NCI-H1048 (cell line): ENCODE measurements at places on chromosomes 5 and 9.

- DNase-seq: no peak
Observed at GRCh38 chr9:129609486-129610212, 11.3 kb downstream of the C9orf50 start.

- DNase-seq: no peak
Observed at GRCh38 chr5:105659396-105659795, 2011.3 kb downstream of the EFNA5 start.

DNA sequence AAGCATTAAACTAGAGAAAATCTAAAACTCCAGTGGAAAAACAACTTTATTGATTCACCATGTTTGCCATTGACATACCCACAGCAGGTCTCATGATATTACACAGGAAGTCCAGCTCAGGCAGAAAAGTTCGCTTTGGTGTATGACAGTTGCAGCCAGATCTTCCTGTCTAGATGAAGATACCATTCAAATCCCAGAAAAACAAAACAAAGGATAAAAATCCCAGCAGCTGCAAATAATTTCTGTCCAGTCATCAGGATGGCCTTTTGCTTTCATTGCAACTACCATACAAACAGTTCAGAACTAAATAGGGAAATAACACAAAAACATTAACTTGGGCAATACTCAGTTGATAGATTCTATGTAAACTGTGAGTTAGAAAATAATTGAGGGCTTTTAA lies 136.0 kb upstream of the NREP start:
- DNase-seq: no peak

DNA sequence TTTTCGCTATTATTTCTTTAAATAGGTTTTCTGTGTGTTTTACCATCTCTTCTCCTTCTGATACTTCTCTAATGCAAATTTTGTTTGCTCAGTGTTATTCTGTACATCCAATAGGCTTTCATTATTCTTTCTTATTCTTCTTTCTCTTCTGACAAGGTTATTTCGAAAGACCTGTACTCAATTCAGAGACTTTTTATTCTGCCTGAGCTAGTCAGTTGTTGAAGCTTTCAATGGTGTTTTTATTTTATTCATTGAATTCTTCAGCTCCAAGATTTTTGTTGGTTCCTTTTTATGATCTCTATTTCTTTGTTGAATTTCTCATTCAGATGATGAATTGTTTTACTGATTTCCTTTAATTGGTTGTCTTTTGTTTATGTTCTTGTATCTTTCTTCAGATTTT lies 706.2 kb downstream of the NR2F1-AS1 start:
- no peak for DNase-seq

DNA sequence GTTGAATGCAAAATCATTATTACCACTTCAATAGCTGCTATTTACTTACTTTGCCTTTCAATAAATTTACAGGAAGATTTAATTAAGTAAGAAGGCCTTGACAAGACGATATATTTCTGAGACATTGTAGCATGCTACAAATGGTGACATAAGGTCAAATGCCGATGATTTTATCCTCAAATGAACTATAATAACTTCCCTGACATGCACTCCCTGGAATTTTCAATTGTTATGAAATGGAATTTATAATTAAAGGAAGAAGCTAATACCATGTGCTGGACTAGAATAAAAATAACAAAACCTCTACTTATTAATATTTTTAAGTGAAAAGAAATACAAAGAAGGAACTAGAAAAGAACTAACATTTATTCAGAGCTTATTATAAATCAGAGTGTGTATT lies 30.2 kb upstream of the ITGA1 start:
- no peak for DNase-seq

- no peak for DNase-seq
Observed at GRCh38 chr9:114198249-114199040, 43.1 kb downstream of the COL27A1 start.

DNA sequence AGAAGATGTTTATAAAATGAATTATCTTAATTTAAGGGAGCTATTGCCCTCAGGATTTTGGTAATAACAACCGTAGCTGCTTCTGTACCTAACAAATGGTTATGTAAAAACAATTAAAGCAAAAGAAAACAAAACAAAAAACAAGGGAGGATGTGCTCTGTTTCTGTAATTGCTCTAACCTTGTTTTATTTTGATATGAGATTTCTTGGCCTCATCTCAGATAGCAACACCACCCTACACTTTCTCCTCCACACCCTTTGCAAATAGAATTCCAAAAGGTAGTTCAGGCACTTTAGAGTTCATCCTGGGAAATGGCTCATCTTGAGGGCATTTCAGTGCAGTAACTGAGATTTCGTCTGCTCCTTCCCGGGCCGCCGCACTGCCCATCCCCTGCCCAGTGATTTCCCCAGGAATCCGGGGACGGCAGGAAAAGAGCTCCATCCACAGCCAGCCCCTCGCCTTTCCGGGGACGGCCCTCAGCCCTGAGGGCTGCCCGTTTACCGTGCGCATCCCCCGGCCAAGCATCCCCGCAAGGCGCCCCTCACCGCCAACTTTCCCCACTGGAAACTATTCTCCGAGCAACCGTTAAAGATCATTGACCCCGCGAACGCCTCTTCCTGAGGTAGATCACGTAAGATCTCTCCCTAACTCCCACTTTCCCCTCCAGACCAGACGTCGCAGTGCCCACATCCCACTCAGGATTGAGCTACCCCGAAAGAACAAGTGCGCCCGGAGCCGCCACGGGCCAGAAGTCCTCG lies 1.2 kb downstream of the FNBP1 start:
- no peak for DNase-seq

- DNase-seq: no peak
Observed at GRCh38 chr9:117278020-117278419, 136.8 kb downstream of the ASTN2 start.

DNA sequence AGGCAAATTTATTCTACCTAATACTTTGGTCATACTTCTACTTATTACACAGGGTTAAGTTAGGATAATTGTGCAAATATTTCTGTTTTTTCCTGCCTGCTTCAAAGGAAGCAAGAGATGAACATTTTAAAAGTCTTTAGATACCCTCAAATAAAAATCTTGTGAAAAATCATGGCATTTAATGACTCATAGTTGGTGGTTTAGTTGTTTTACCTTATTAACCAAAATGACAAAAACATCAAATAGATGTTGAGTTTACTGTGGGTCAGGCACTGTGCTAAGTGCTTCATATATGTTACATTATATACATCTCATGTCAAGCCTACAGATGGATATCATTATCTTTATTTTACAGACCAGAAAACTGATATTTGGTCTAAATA lies 54.4 kb downstream of the ZNF474 start:
- DNase-seq: no peak

- DNase-seq: no peak
Observed at GRCh38 chr5:10133830-10134229, 115.9 kb downstream of the ATPSCKMT start.

- DNase-seq: no peak
Observed at GRCh38 chr5:176447591-176447977, 601 bp upstream of the FAF2 start.

DNA sequence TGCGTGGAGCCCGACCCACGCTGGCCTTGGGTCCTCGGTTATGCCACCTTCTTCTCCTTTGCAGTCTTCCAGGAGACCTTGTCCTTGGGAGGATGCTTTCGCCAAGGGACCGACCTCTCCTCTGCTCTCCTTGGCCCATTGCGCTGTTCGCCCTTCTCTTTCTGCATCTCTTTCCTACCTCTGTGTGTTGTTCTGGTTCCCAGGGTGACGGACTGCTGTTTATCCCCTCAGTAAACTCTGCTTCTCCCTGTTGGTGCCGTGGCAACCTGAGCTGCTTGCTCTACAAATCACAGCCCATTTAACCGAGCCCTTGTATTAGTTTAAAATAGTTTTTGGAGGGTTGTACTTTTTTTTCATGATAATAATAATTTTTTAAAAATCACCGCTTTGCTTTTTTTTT lies 97.9 kb downstream of the DAPK1 start:
- DNase-seq: no peak

DNA sequence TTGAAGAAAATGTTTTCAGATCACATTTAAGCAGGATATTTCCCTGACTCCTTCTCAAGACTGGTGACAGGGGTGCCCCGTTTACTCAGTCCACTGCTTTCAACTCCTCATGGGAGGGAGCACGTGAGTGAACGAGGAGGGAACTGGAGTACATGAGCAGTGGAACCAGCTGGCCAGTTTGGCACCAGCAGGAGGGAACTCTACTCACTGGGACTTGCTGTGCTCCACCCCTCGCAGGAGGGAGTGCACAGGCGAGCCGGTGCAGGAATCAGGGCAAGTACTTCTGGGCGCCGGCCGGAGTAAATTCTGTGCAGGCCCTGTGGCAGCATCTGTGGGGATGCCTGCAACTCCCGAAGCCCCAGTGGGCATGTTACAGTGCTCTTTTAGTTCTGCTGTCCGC lies 1941.1 kb upstream of the C9orf72 start:
- DNase-seq: no peak

DNA sequence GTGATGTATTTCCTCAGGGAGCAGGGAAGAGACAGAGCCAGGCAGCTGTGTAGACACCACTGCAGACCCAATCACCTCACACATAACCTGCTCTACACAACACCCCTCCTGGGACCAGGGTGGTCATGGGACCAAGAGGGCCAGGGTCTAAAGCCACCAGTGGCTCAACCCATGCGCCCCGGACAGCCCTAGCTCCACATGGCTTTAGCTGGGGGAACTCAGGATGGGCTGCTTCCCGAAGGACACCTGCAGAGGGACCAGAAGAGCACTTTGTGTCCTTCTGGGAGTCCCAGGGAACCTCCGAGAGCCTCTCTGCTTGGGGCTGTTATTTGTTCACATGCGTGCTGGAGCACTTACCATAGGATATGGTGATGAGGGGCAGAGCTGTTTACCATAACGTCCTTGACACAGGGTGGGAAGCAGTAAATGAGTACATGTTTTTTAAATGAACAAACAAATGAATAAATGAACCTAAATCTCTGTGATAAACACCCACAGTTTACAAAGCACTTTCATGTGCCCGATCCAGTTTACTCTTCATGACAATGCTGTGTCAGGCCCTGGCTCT lies 12.3 kb downstream of the SEPTIN8 start:
- no peak for DNase-seq

- no peak for DNase-seq
Observed at GRCh38 chr9:22913026-22913425, 466.4 kb downstream of the DMRTA1 start.

GRCh38 chr5:136054142-136055019 lies 25.6 kb downstream of the TGFBI start:
- DNase-seq: no peak

DNA sequence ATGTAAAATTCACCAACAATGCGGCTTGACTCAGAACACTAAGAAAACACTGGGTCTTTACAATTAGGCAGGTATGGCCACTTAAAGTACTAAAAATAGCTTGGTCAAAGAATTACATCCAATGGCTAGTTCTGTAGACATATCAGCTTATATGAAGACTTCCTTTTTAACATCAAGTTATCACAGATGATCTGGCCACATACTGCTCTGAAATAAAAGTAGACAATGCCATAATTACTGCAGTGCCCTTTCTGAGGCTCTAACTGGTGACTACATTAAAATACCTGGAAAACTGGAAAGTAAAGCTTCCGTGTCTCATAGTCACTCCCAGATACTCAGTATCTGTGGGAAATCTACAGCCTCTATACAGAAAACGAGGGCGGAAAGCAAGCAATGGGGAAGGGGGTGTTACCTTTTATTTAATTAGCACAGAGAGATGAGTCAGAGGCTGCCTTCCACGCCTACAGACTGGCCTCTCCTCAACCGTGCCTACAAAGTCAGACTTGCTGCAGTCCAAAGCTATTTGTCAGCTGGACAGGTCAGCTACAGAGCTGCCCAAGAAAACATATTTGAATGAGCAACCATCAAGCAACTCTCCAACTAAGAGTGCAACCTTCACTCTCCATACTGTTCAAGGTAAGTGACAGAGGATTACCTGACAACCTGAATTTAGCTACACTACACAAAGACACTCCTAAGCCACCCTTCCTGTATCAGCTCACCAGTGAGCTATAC lies 8.7 kb downstream of the SERINC5 start:
- no peak for DNase-seq

DNA sequence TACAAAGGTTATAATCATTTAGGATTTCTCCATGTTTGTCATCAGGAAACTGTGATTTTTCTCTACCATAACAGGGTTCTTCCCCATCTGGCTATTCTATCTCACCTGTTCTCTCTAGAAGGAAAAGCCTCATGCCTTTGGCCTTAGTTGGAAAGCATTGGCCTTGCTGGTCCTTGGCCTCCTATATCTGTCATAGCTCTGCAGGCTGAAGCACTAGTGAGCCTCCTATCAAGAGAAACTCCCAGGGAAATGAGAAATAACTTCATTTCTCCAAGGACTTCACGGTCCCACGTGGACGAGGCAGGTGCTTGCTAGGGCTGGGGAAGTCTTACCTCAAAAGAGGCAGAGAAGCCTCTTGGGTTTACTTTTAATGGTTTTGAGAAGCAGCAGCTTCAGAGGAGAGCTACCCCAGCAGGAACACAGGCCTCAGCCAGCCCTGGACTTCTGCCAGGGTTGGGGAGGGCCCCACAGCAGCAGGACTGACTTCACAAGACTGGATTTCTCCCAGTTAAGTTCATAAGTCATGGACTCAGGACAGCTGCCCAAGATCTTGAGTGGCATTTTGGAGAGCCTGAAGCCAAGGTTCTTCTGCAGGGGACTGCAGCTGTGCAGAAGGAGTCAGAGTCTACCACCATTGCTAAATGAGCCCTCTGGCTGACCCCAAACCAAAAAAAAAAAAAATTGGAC lies 15.8 kb upstream of the PSAT1 start:
- no peak for DNase-seq

GRCh38 chr5:72130351-72130761 lies 23.1 kb downstream of the MAP1B start:
- no peak for DNase-seq

- no peak for DNase-seq
Observed at GRCh38 chr5:150596826-150597225, 43.6 kb upstream of the SYNPO start.

GRCh38 chr5:181063514-181063913 lies 23.4 kb downstream of the BTNL9 start:
- DNase-seq: no peak

DNA sequence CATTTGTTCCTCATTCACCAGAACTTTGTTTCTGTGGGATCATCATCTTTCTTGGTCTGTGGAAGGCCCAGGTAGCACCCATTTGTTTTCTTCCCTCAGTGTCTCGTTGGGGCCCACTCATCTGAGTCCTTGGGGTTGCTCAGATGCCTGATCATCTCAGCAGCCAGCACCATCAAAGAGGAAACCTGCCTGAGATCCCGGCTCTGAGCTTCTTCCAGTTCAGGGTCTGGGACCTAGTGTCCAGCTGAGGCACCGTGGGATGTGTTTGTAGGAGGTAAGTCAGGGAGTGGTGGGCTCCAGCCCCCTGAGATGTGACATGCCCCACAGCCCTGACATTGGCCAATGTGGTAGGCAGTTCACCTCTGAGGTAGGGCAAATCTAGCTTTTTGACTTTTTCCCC lies 9.4 kb upstream of the CD180 start:
- DNase-seq: no peak

- no peak for DNase-seq
Observed at GRCh38 chr9:93308158-93308602, 124.2 kb downstream of the WNK2 start.
